ENCODE measurements at places on chromosomes 16 and 17.

DNA sequence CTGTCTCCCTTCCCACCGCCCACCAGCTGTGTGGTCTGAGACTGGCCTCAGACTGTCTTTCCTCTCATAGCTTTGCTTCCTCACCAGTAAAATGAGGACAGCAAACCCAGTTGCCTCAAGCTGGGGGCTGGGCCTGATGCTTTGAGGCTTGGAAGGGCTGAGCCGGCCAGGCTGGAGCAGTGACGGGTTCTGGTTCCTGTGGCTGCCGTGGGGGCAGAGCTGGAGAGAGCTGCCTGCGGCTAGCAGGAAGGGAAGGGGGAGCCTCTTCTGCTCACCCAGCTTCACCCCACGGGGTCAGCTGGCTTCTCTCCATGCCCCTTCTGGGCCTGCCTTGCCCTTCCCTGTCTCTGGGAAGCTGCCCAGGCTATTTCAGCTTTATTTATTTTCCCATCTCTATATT, 23.7 kb downstream of the LASP1 start:
- no peak for DNase-seq

GRCh38 chr17:75433218-75433783, 23.1 kb upstream of the TMEM94 start:
- DNase-seq = no peak

DNA sequence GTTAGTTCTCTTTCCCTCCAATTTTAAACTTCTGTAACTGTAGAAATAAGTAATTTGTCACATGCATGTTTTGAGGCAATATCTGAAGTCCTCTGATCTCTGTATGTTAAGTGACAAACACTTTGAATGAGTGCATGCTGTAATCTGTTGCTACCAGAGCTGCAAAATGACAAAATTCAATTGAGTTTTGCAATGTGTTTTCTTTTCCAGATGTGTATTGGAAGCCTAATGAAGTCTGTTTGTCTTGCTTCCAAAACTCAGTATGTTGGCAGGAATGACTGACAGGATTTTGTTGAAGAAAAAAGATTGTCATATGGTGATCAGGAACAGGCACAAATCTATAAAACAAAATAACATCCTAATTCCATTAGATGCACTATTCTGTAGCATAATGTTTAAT, 561.6 kb upstream of the CDH8 start:
- DNase-seq = no peak

GRCh38 chr17:64334851-64335250, 55.8 kb downstream of the PECAM1 start:
- no peak for DNase-seq

DNA sequence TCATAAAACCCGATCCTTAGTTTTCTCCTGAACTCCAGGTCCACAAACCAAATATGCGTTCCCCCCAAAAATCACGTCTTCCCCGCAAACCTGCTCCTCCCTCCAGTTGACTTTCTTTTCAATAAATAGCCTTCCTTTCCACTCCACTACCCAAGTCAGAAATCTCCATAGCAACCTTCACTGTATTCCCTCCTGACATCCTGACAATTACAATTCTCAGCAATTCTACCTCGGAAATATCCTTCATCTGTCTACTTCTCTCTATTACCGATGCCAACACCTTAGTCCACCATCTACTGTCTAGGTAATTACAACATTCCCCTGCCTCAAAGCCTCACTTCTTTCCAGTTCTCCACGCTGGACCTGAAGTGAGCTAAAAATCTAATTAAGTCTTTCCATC, 50.7 kb downstream of the SMURF2 start:
- DNase-seq = no peak

GRCh38 chr16:61131447-61131846, 904.8 kb downstream of the CDH8 start:
- no peak for DNase-seq

- no peak for DNase-seq
These were observed 172.8 kb upstream of the WSCD1 start for GRCh38 chr17:5897275-5897911.

- peak; percentile 93 for DNase-seq
These were observed 3.0 kb upstream of the BCAR1 start for GRCh38 chr16:75254359-75254837.

- no peak for DNase-seq
These were observed 30.8 kb upstream of the GAS7 start for GRCh38 chr17:10229181-10229580.

DNA sequence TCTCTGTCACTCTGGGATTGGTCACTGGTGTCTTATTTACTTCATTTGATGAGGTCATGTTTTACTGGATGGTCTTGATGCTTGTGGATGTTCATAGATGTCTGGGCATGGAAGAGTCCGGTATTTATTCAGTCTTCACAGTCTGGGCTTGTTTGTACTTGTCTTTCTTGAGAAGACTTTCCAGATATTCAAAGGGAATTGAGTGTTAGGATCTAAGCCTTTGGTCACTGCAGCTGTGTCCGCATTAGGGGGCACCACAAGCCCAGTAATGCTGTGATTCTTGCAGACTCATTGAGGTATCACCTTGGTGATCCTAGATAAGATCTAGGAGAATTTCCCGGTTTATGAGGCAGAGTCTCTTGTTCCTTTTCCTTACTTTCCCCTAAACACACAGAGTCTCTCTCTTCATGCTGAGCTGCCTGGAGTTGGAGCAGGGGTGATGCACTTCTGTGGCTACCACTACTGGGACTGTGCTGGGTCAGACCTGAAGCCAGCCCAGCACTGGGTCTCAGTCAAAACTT, 214.7 kb downstream of the SPECC1 start:
- DNase-seq = no peak

- DNase-seq = peak; percentile 91
These were observed 34.4 kb downstream of the DDX19A start for GRCh38 chr16:70380919-70381603.

DNA sequence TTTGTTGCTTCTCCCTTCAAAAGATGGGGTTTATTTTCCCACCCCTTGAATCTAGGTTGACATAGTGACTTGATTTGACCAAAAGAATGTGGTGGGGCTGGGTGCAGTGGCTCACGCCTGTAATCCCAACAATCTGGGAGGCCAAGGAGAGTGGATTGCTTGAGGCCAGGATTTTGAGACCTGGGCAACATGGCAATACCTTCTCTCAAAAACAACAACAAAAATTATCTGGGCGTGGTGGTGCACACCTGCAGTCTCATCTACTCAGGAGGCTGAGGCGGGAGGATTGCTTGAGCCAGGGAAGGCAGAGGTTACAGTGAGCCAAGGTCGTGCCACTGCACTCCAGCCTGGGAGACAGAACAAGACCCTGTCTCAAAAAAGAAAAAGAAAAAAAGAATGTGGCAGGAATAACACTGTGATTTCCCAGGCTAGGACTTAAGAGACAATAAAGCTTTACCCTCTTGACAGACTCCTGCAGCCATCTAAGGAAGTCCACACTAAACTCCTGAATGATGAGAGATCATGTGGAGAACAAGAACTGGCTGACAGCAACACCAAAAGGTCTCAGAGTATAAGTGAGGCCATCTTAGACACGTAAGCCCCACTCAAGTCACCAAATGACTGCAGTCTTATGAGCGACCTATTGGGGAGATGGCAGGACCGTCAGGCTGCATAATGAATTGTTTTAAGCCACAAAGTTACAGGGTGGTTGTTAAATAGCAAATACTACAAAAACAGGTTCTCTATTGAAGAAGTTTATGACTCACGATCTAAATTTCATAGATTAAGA, 37.0 kb downstream of the FBXL20 start:
- no peak for DNase-seq

DNA sequence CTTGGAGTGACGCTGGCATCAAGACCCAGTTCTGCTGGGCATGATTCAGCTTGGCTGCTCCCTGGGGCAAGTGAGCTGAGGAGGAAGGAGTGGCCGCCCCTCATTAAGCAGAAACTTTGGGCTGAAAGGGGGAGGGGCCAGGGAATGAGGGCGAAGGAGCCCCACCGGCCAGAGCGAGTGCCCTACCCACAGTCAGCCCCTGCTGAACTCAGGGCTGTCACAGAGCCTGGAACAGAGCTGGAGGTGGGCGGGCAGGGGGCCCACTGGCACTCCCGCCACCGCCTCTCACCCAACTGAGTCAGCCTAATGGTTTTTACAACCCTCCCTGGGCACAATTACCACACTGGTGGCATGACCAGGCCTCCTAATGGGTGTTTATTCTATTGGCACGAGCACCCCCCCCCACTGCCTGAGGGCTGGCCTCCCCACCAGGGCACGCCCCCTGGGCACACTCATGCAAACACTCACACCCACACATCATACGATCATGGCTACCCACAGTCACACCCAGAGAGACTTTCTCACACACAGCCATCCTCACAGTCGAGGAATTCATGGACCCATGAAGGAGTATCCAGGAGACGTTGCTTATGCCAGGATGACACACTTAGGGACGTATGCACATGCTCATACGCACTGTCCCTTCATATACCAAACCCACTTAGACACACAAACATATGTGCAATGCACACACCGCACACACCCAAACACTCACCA, 19.2 kb downstream of the UNC119 start:
- DNase-seq = no peak

- DNase-seq = no peak
These were observed 197.3 kb upstream of the WSCD1 start for GRCh38 chr17:5872831-5873230.

GRCh38 chr16:88928405-88929090, 48.5 kb downstream of the CBFA2T3 start:
- DNase-seq = no peak

- no peak for DNase-seq
These were observed 81.3 kb downstream of the HIC1 start for GRCh38 chr17:2136241-2136640.

GRCh38 chr17:39627712-39628516, 1.2 kb downstream of the PPP1R1B start:
- DNase-seq = no peak

DNA sequence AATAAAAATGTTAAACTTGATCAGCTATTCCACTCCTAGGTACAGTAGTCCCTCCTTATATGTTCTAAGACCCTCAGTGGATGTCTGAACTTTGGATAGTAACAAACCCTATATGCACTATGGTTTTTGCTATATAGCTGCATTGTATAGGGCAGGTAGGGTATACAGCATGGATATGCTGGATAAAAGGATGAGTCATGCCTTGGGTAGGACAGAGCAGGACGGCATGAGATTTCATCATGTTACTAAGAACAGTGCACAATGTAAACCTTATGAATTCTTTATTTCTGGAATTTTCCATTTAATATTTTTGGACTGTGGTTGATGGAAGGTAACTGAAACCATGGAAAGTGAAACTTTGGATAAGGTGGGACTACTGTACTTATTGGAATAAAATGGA, 235.1 kb downstream of the CEP112 start:
- DNase-seq = no peak

GRCh38 chr17:27497696-27498095, 41.4 kb downstream of the KSR1 start:
- no peak for DNase-seq

GRCh38 chr17:54947396-54947795, 21.1 kb downstream of the COX11 start:
- no peak for DNase-seq

DNA sequence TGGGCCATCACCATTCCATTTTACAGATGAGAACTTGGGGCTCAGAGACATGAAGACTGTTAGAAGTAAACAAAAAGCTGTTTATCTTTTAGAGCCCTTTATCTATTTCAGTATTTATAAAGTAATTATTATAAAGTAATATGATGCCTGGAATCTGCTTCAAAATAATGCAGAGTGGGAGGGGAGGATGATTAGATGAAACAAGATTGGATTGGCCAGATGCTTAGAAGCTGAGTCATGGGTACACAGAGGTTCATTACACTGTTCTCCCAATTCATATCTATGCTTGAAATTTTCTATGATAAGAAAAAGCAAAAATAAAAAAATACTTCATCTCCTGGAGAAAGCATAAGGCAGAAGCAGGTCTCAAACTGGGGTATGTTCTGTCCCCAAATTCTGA, 29.4 kb downstream of the TOM1L2 start:
- DNase-seq = no peak

DNA sequence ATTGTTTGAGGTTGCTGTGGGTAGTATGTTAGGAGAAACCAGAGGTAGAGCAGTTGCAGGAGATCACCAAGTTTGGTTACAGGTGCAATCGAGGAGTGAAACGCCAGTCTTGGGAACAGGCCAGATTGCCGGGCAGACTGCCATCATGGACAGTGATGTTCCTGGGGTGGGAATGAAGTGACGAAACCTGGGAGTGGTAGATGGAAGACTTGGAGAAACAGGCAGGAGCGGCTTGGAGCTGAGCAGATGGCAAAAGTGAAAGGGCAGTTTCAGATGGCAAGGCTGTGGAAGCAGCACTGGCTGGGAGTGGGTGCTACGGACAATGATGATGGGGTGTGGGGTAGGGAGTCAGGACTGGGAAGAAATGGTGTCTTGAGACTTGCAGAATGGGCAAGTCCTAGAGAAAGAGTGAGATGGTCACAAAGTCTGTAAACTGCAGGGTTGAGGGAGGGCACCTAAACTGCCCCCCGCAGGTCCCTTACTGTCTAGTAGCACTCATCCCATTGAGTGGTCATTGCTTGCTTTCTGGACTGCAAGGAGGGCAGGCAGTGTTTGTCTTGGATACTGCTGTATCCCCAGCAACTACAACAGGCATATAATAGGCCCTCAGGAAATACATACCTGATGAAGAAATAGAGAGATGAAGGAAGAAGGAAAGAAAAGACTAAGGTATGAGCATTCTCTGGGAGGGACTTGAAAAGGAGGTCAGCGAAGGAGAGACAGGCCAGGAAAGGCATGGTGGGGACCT, 29.5 kb upstream of the ULK2 start:
- no peak for DNase-seq

DNA sequence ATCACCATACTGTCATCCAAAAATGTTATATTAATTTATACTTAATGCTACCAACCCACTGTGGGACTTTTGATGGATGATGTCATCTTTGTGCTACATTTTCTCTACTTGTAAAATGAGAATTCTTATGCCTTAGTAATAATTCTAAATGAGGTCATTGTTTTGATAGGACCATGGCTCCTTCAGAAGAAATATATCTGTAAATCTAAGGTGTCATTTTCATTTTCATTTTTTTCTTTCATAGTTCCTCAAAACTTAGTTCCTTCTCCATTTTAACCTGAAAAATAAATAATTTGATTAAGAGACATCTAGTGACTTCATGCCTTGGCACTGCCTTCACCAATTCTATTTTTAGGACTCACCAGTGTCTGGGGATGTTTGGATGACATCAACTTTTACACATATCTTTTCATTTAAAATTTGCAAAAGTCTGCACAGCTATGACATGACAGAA, 48.7 kb downstream of the GPRC5B start:
- DNase-seq = no peak

GRCh38 chr16:70494202-70494770, 29.1 kb downstream of the COG4 start:
- DNase-seq = no peak

- DNase-seq = no peak
These were observed 37.8 kb upstream of the ASIC2 start for GRCh38 chr17:33330877-33331276.

DNA sequence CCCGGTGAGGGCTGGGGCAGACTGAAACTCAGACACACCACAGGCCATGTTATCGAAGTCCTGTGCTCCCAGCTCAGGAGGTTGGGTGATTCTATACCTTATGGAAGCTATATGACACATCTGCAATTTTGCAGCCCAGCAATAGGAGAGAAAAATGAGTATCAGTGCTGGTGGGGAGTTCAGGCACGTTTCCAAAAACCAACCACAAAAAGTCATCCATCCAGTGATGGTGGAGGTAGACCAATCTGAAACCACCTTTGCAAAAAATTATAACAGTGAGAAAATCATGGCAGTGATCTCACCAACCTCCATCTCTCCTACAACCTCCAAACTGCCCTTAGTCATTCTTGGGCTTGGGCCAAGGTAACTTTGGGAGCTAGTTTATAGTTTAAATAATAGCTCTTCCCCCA, 327.9 kb downstream of the SLC39A11 start:
- DNase-seq = peak; percentile 11
